Cortex of kidney (tissue), 1 donor: ENCODE measurements at places on chromosomes 5 and 9.

GRCh38 chr5:33964132-33964700 lies 20.3 kb downstream of the SLC45A2 start:
- no peak for DNase-seq

- no peak for DNase-seq
These were observed 92.2 kb upstream of the RAD23B start for GRCh38 chr9:107190936-107191290.

DNA sequence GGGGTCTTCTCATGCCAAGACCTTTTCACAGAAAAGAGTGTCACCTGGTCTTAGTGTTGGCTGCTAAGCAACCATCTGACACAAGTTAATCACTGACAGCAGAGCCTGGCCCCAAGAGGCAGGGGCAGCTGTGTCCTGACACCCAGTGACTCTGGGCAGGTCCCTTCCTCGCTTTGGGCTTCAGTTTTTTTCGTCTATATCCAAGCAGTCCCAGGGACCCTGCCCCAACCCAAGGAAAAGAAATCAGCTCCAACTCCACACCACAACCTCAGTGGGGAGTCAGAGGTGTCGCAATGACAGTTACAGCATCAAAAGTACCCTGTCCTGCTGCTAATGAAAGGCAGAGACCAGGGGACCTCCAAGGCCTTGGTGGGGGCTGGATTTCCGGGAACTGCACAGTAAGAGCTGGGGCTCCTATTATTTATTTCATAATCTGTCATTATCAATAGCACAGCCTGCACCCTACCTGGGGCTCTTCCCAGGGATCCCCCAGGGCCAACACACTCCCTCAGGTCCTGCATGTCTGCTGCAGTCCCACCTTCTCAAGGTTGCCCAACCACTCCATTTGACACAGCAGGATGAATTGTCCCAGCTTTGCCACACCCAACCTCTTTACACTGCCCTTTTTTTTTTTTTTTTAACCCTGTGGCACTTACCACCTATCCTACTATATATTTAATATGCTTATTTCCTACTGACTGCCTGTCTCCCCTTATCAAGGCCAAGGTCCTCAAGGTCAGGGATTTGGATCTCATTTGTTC lies 9.4 kb downstream of the ANKS6 start:
- DNase-seq, result no peak

- DNase-seq, result no peak
These were observed 734.5 kb upstream of the ZNF608 start for GRCh38 chr5:125480911-125481310.

GRCh38 chr5:1873243-1873959 lies 9.3 kb downstream of the IRX4 start:
- DNase-seq, result no peak

- no peak for DNase-seq
These were observed 80.0 kb upstream of the ASS1 start for GRCh38 chr9:130364619-130365322.

DNA sequence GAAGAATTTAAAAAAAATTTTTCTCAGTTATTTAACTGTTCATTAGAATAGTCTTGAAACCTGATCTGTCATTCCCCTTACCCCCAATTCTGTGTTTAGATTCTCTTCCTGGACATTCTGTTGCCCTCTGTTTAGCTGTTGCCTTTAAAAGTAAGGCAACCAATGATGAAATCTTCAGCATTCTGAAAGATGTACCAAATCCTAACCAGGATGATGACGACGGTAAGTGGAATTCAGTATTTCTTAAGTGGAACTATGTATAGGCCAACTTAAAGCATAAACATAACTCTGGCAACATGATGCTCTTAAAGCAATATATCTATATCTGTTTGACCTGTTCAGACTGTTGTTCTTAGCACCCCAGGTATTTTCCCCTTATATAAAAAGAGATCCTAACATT lies 27.2 kb downstream of the NCBP1 start:
- no peak for DNase-seq

GRCh38 chr5:122673343-122673742 lies 101.5 kb upstream of the SNX2 start:
- DNase-seq, result no peak

DNA sequence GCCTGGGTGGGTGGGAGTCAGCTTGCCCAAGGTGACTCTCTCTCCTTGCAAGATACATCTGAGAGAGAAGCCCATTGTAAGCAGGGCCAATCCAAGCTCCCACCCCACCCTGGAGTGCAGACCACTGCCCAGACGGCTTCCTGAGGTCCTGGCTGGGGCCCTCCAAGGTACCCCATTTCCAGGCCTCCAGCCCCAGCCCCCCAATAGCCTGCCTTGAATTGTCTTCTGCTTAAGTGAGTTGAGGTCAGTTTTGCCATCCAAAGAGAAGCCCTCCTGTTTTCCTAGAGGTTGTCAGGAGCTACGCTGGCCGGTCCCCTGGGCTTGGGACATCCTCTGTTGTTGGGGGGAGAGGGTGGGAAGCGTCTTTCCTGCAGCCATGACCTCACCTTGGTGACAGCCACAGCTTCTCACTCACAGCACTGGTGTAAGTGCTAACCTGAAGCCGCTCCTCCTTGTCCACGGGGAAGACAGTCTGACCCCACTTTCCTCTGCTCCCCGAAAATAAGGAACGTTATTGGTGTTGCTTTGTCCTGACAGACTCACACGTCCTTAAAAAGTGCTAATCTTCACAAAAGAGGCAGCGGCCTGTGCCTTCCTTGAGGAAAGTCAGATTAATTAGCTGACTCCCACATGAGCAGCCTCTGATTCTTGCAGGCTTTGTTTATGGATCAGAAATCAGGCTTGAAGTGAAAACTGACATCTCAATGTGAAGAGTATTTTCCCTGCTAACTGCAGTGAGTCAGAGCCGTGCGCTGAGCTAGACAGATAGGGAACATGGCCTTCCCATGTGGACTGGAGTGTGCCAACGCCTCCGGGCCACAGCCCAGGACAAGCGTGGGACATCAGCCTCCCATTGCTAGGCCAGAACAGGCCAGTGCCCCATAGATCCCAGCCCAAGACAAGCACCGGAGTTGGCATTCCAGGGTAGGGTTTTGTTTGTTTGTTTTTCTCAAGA lies 52.3 kb downstream of the ADAMTS2 start:
- no peak for DNase-seq
